ENCODE measurements at places on chromosomes 3 and 15.

- DNase-seq: no peak
Observed at GRCh38 chr15:82371656-82372055, 22.4 kb upstream of the GOLGA6L10 start.

GRCh38 chr15:60982249-60982910, 246.7 kb downstream of the RORA start:
- DNase-seq: no peak

DNA sequence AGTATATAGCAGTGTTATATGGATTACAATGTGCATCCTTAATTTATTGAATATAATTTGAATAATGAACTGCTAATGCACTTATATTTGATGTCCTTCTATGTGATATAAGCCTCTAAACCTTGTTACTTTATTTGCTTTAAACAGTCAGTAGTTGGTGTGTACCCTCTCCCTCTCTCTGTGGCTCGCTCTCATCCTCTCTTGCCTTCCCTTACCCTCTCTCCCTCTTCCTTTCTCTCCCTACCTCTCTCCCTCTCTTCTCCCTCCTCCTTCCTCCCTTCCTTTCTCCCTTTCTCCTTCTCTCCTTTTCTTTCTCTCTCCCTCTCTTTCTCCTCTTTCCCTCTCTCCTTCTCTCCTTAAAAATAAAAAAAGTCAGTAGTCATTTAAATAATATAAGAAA, 28.9 kb downstream of the MGA start:
- DNase-seq: no peak

GRCh38 chr3:114566162-114566755, 272.4 kb downstream of the TIGIT start:
- DNase-seq: no peak

DNA sequence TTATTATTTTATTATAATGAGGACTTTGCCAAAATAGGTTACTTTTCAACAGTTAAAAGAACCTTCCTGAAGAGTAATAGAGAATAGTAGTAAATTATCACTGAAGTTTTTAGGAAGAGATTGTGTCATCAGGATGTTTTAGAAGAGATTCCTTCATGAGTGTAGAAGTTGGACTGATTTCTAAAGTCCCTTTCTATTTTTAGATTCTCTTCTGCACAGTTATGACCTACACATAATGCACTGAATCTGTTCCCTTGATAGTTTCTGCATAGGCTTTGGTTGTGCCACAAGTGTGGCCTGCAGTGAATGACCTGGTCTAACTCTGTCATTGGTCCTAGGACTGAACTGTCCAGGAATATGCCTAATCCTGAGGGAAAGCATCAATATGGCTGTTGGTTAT, 23.9 kb downstream of the SLC35A5 start:
- no peak for DNase-seq

- DNase-seq: no peak
Observed at GRCh38 chr3:60703008-60703407, 548.2 kb downstream of the FHIT start.

- no peak for DNase-seq
Observed at GRCh38 chr3:47892286-47893040, 89.5 kb downstream of the DHX30 start.

GRCh38 chr15:57591237-57591821, 375 bp upstream of the MYZAP start:
- DNase-seq: no peak

- no peak for DNase-seq
Observed at GRCh38 chr15:39132954-39133600, 447.8 kb upstream of the THBS1 start.

DNA sequence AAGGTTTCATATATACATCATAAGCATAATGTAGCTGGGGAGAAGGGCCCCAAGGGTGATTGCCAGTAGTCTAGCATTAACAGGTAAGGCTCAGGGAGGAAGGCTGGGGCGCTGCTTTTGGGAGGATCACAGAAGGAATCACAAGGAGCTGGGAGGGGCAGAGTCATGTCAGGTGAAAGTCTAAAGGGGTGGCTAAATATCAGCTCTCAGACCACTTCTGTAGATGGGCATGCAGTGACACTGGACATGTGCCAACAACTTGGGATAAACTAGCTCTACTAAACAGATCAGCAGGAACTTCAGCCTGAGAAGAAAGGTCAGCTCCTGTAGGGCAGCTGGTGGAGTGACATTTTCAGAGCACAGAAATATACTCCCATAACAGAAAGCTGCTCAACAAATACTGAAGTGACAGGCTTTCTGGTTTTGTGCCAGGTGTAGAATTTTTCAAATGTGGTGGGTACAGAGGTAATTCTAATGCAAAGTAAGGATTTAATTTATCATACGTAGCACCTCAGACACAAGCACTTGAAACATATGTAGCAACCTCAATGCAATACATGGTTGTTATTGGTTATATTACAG, 79.4 kb downstream of the PEX5L start:
- DNase-seq: no peak

- DNase-seq: peak; percentile 51
Observed at GRCh38 chr3:40741729-40742128, 217.0 kb downstream of the ZNF621 start.

DNA sequence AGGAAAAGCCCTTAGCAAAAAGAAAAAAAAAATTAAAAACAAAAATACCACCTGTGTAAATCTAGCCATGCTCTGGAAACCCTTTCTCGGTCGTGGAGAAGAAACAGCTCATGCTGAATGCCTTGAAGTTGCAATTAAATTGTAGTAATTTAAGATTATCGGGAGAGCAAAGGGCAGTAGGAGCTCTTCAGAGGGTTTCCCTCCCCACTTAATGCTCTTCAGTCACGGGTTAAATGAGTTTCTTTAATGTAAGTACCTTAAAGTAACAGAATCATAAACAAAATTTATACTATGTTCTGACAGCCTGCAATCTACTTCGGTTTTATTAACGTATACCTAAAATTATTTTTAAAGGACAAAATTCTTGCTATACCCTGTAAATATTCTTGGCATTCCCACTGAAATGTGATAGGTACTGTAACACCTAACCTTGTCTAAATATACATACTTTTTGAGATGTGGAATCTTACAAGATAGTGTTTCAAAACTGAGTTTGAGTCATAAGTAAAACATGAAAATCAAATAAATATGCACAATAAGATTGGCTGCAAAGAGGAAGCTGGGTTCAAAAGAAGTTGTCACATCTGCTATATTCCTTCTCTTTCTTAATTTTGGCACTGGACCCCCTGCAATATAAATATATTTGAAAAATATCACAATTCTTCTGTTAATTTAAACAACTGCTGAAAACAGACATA, 5.3 kb downstream of the FOXP1 start:
- DNase-seq: no peak

DNA sequence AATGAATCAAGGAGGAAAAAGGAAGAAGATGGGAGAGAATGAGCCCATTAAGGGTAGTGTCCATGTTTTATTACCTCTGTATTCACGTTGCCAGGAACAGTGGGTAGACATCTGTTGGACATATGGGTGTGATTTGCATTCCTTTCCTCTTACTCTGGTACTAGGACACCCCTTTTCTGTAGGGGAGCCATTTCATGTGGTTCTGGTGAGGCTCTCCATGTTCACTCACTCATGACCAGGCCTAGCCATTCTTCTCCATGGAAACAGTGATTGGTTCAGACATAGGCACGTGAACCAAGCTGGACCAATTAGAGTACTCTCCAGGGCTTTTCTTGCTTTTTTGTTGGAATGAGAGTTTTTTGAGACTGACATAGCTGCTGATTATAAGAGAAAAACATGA, 39.6 kb upstream of the PDCD6IP start:
- no peak for DNase-seq

DNA sequence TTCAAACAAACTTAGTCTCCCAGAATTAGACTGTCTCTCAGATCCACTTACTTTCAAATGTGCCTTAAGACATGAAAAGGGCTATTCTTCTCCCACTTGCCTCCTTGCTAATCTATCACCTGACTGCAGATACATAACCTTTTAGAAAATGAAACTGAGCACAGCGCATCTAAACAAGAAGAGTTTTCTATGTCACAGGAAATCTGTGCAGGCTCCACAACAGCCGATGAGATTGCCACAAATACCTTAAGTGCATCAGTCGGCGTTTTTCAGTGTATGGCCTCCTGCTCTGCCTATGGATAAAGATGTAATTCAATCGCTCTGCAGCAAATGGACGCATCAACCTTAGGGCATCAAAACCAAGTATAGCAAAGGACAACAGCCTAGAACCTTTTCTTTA, 544.2 kb downstream of the FOXP1 start:
- no peak for DNase-seq

DNA sequence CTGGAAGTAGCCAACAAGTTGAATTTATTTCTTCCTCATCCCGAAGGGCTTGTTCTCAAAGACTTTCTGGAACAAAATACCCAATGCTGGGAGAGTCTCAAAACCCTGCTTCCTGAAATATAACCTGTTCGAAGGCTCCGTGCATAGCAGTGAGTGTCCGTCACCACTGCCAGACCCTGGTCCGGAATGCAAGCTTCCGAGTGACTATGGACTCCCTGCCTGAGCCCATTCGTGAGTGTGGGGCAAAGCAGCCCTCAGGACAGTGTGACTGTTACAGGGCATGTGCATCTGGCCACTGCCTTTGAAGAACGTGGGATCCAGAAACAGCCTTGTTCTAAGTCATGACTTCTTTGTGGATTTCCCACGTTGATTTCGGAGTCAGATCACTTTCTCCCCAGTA, 214.5 kb upstream of the IGF1R start:
- no peak for DNase-seq

DNA sequence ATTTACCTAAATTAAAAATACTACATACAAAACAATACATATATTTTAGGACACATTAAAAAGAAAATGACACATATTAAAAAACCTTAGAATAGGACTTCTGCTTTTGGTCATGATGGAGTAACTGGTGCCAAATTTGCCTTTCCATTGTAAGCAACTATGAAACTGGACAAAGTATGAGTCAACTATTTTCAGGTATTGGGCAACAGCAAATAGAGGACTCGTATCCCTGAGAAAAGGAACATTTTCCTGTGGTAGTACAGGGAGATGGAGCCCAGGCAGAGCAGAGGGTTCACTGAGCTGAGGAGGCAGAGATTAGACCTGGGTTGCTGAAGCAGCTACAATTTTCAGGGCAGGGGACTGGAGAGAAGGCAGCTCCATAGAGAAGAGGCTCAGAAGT, 14.7 kb downstream of the CCR1 start:
- DNase-seq: no peak

- DNase-seq: no peak
Observed at GRCh38 chr3:16124636-16125035, 49.8 kb upstream of the GALNT15 start.

DNA sequence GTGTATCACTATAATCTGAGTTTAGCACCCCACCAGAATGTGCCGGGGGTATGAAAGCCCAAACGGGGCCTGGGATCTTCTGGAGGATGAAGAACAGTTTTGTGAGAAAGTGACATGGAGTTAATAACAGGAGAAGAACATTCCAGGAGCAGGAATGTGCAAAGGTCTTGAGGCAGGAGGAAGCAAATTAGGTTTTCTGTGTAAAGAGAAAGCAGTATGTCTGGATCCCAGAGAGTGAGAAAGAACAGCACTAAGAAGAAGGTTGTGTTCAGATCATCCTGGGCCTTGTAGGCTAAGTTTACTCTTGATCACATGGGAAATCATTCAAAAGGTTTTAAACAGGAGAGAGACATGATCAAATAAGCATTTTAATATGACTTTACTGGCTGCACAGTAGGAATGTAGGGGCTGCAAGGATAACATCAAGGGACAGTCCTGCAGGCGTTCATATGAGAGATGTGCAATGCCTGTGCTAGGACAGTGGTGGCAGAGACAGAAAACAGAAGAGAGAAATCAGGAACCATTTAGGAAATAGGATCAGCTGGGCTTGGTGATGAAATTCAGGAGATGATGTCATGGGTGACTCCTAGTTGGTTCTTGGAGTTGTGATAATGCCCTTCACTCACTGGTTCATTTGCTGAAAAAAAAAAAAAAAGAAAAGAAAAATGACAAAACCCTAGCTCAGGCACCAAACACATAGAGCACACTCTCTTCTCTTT, 113.5 kb downstream of the TNIK start:
- no peak for DNase-seq

- DNase-seq: no peak
Observed at GRCh38 chr3:159832024-159832423, 156.6 kb upstream of the IL12A start.

GRCh38 chr3:59107856-59108815, 58.3 kb upstream of the CFAP20DC start:
- no peak for DNase-seq

- no peak for DNase-seq
Observed at GRCh38 chr15:93865586-93865985, 365.8 kb upstream of the MCTP2 start.

- DNase-seq: no peak
Observed at GRCh38 chr3:30355622-30356021, 250.8 kb upstream of the TGFBR2 start.

GRCh38 chr3:110504901-110505300, 566.7 kb upstream of the NECTIN3 start:
- DNase-seq: no peak

Data from amygdala (tissue), 56 donors.